ENCODE measurements at places on chromosomes 13 and 19. TPM values are rescaled to one million over a fixed set of nuclear protein-coding genes. Genes with fewer than 3 reads are reported as not detected.

IGLON5 gene
- polyA plus RNA-seq: not detected

CD177 gene
- not detected for polyA plus RNA-seq

C13orf46 gene
- polyA plus RNA-seq: 1.5 TPM

ZNF730 gene
- not detected for polyA plus RNA-seq

CAPN12 gene
- 9.9 TPM for polyA plus RNA-seq

ZNF540 gene
- 4.8 TPM for polyA plus RNA-seq

SLC7A10 gene
- polyA plus RNA-seq: not detected

RNF225 gene
- polyA plus RNA-seq: not detected

PCDH20 gene
- not detected for polyA plus RNA-seq

CRX gene
- not detected for polyA plus RNA-seq

LYPD5 gene
- polyA plus RNA-seq: 0.50 TPM

ARHGEF1 gene
- 140 TPM for polyA plus RNA-seq

ZNF823 gene
- polyA plus RNA-seq: 5.3 TPM

EFNA2 gene
- not detected for polyA plus RNA-seq

ZNF560 gene
- polyA plus RNA-seq: not detected

TSPAN16 gene
- not detected for polyA plus RNA-seq

NCCRP1 gene
- polyA plus RNA-seq: not detected

FAM98C gene
- polyA plus RNA-seq: 22.2 TPM

NECTIN2 gene
- not detected for polyA plus RNA-seq

IGSF23 gene
- not detected for polyA plus RNA-seq

CFD gene
- polyA plus RNA-seq: 4.8 TPM

LACC1 gene
- 0.55 TPM for polyA plus RNA-seq

CGB2 gene
- not detected for polyA plus RNA-seq

ZNF562 gene
- polyA plus RNA-seq: 3.9 TPM

CACNG8 gene
- polyA plus RNA-seq: not detected

GPR183 gene
- 954 TPM for polyA plus RNA-seq

LIM2 gene
- not detected for polyA plus RNA-seq

ICAM4 gene
- polyA plus RNA-seq: 1.5 TPM

KRI1 gene
- polyA plus RNA-seq: 36.3 TPM

MED29 gene
- 50.6 TPM for polyA plus RNA-seq

ZNF790 gene
- polyA plus RNA-seq: 5.1 TPM

PDE4C gene
- not detected for polyA plus RNA-seq

DCLK1 gene
- not detected for polyA plus RNA-seq

ZNF665 gene
- 6.7 TPM for polyA plus RNA-seq

ZNF136 gene
- polyA plus RNA-seq: 17.0 TPM

TTYH1 gene
- 0.29 TPM for polyA plus RNA-seq

GIPC3 gene
- 0.45 TPM for polyA plus RNA-seq

GPR12 gene
- not detected for polyA plus RNA-seq

CYP2A6 gene
- polyA plus RNA-seq: not detected

ZNF793 gene
- 1.7 TPM for polyA plus RNA-seq

WDR87 gene
- polyA plus RNA-seq: not detected

CYP4F12 gene
- 0.22 TPM for polyA plus RNA-seq

ACER1 gene
- 0.90 TPM for polyA plus RNA-seq

IL4I1 gene
- polyA plus RNA-seq: 9.4 TPM

PAF1 gene
- polyA plus RNA-seq: 21.5 TPM

CHAMP1 gene
- polyA plus RNA-seq: 8.6 TPM

FFAR2 gene
- not detected for polyA plus RNA-seq

SIGLEC8 gene
- polyA plus RNA-seq: not detected

RYR1 gene
- polyA plus RNA-seq: 0.50 TPM

NLRP4 gene
- not detected for polyA plus RNA-seq

IGFL2 gene
- polyA plus RNA-seq: 0.28 TPM

SPRY2 gene
- not detected for polyA plus RNA-seq

C19orf67 gene
- not detected for polyA plus RNA-seq

CALR gene
- polyA plus RNA-seq: 151 TPM

IRF2BP1 gene
- polyA plus RNA-seq: 2.4 TPM

BLVRB gene
- polyA plus RNA-seq: 25.4 TPM

EPSTI1 gene
- polyA plus RNA-seq: 19.1 TPM
